ENCODE measurements at places on chromosomes 2 and 18.

DNA sequence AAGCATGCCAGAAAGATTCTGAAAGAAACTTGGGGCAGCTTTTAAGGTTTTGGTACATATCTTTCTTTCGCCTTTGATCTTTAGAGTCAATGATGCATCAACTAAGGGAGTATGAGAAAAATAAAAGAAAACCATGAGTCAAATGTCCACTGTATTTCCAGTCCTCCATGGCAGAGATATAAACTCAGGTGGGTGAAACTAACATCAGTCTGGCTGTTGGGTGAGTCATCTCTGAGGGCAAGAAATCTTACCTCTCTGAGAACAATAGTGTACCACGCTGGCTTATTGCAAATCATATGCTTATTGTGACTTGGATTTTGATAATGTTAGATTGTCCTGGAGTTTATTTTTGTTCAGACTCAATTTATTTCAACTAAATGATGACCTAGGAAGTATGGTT lies 521.0 kb downstream of the PLCL1 start:
- DNase-seq = no peak

GRCh38 chr2:126889496-126890135 lies 9.1 kb upstream of the TEX51 start:
- no peak for DNase-seq

- DNase-seq = no peak
Measured at GRCh38 chr2:42854207-42854818, 61.9 kb upstream of the HAAO start.

- DNase-seq = no peak
Measured at GRCh38 chr2:120607996-120608395, 127.7 kb upstream of the GLI2 start.

DNA sequence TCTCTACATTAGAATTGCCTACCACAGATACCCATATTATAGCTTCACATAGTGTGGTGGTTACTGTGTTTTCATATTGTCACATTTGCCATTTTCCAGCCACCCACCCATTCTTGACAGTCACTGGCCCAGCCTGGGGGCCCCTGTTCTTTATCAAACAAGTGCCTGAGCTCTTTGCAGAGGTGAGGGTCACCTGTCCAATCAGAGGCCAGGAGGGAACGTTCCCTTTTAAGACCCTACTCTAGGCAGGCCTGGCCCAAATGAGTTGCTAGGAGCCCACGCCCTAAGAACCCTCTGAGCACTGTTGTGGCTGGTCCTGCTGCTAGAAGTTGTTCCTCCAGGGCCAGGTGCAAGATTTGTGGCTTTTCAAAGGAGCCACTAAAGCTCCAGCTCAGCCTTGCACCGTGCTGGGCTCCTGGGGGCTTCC lies 5.2 kb downstream of the IL37 start:
- no peak for DNase-seq

GRCh38 chr2:13034861-13035260 lies 318.1 kb downstream of the TRIB2 start:
- no peak for DNase-seq

DNA sequence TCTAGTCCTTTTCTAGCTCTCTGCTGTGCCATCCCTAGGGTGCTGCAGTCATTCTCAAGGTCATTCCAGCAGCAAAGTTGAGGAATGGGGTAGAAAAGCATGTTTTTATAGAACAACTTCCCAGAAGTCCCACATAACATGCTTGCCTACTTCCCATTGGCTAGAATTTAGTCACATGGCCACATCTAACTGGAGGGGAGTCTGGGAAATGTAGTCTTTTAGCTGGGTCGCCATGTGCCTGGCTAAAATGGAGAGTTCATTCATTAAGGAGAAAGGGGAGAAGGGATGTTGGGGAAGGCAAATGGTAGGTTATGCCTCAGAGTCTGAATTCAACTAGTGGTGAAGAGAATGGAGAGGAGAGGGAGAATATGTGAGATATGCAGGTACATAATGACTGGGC lies 85.7 kb downstream of the SLC4A3 start:
- no peak for DNase-seq

- no peak for DNase-seq
Measured at GRCh38 chr2:56234241-56234640, 50.5 kb downstream of the CCDC85A start.

DNA sequence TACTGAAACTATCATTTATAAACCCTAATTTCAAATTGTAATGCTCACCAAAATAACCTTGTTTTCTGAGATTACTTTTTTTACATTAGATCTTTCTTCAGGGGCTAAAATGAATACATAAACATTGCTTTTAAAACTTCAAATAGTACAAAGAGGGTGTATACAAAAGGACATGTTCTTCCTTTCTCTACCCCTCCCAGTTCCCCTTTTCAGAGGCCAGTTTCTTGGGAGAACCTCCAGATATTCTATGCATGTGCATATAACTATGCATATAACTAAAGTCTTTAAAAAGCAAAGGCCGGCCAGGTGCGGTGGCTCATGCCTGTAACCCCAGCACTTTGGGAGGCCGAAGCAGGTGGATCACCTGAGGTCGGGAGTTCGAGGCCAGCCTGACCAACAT lies 10.6 kb upstream of the FAM117B start:
- no peak for DNase-seq

DNA sequence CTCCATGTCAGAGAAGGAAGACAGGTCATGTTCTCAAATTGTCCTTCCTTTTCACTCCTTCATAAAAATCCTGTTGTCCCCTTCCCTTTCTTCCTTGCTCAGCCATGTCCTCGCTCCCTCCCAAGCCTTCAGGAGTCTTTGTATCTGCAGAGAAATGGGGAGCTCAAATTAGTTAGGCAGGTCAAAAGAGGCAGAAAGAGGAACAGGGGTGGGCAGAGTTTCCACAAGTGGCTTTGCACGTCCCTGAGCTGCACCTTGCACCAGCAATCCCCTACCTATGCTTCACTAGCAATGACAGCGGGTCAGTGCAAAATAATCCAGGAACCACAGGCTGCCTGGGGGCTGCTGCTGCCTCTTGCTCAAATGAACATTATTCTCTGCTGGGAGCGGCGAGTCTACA lies 152.1 kb upstream of the ITGA6 start:
- DNase-seq = no peak

DNA sequence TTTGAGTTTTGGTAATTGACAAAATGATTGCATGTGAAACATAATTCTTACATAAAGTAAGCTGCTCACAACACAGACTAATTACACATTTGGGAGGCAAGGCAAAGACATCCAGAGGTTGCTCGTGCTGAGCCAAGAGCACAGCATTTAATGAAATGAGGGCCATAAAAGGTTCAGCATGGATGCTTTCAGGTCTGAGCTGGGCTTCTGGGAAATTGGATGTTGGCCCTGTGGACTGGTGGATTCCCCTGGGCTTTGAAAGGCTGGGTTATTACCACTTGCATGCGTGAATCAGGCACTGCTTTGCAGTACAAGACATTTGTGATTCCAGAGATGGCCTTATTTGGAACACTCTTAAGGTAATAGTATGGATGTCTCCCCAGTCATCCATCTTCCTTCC lies 533.5 kb upstream of the NRP2 start:
- no peak for DNase-seq

- no peak for DNase-seq
Measured at GRCh38 chr2:136342138-136342537, 224.2 kb upstream of the CXCR4 start.

DNA sequence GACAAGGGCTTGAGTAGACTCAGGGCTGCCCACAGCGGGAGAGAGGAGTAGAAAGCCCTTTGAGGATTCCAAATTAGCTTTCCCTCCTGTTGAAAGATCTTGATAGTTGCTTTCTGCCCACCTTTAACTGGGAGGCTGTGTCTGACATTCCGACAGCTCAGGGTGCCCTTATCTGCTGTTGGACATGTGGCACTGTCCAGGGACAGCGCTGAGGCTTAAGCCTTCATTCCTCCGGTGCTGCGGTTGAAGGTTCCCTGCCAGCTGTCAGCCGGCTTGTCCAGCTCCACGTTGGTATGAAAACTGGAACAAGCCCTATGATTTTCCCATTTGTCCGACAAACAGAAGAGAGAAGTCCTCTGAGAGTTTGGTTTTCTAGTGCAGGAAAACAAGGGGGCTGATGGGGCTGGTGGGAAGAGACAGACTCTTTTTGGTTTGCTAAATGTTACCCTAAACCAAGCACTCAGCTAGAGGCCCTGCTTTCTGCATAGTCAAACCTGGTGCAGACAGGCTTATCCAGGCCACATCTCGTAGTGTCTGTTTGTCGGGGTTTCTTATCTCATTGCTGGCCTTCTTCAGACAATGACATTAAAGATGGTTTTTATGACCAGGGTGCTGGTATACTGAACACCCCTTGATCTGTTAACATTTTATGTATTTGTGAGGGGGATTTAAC lies 24.5 kb downstream of the GREB1 start:
- DNase-seq = no peak

GRCh38 chr2:101354420-101355311 lies 32.6 kb downstream of the CREG2 start:
- no peak for DNase-seq

DNA sequence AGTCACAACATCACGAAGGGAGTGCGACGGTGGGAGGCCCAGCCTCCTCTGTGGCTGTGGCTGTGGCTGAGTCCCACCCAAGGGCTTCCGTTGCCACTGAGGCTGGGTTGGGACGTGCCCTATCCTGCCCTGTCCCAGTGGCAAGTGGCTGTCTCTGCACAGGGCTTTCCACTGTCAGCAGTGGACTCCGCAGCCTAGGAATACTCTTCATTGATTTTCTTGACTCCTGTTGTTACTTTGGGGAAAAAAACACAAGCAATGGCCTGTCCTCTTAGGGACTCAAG lies 122.7 kb downstream of the RAB3GAP1 start:
- no peak for DNase-seq

GRCh38 chr2:184371641-184372040 lies 226.7 kb upstream of the ZNF804A start:
- no peak for DNase-seq

DNA sequence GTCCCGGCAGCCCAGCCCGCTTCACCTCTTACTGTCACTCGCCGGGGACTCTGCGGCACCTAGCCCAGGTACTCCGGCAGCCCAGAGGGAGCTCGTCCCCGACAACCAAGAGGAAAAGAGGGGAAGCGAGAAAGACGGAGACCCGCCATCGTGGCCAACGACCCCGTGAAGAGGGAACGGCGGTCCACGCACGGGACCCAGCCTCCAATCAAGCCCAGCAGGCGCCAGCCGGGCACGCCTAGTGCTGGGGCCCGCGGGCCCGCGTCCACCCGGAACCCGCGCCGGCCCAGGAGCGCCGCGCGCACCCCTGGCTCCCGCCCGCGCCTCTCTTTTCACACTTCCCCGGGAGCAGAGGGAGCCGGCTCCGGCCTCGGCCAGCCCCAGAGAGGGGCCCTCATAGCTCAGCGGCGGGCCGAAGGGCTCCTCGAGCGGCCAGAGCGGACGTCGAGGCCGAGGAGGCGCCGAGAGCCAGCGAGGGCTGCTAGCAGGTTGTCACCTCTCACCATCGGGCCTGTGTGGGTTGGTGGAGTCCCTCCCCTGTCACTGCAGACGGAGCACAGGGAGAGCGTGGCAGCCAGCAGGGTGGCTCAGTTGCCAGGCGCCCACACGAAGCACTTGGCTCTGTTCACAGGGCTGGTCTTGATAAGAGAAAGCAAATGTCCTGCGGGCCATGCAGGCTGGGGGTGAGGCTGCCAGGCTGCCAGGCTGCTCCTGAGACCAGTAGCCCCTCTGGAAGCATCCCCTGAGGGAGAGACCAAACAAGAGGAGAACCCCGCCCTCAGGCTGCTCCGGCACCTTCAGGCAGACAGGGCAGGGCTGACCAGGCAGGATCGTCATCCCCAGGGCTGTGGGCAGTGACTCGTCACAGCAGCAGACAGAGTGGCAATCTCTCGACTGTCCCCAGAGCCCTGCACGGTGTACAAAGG lies 36.9 kb upstream of the KLF11 start:
- peak; percentile 50 for DNase-seq

- no peak for DNase-seq
Measured at GRCh38 chr2:216286616-216287231, 85.6 kb downstream of the MARCHF4 start.

DNA sequence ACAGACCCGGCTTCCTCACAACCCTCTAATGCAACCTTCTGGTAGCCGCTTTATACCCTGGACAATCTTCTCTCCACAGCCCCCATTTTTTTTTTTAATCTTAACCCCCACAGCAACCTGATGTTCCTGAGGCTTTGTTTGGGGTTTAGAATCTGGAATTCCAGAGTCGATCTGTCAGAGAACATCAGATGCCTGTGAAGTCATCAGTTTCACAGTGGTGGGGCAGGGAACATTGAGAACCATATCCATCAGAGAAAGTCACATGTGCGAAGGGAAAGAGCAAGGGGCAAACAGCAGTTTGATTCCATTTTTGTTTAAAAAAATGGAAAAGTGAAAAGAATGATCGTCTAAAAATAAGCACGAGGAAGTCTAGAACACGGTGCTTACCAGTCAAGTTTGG lies 20.6 kb downstream of the NPAS2 start:
- DNase-seq = peak; percentile 23

Measured in astrocyte of the hippocampus (primary cell).